ENCODE measurements at places on chromosomes 4 and X.

DNA sequence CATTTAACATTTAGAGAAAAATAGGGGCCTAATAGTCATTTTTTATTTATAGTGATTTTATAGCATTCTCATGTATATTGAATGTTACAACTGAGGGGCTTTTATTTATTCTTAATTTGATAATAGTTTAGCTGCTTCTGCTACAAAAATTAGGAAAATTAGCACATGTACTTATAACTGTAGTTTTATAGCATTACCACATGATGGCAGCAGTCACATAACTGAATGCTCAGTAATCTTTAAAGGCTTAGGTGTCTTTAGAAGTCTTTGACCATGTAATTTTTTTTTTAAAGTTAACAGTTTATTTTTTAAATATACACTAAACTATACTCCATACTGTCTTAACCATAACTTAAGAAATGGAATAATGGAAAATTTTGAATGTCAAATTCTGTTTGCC is 136.6 kb downstream of the STAG2 start:
- DNase-seq = no peak

GRCh38 chr4:159144112-159144694 is 41.3 kb downstream of the RAPGEF2 start:
- DNase-seq = no peak

DNA sequence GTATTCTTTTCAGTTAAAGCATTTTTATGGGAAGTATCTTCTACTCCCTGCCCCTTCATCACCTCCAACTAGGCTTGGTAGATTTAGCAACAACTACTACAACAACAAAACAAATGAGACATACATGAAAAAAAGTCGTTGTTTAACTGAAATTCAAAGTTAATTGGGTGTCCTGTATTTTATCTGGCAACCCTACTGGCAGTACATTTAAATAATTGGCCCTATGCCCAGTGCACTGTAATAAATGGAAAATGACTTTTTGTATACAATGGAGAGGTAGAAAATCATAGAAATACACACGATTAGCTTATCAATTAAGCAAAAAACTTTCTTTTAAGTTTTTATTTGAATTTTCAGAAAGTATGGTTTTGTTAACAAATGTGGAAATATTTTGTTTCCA is 21.4 kb upstream of the CLGN start:
- no peak for DNase-seq

- DNase-seq = no peak
Measured at GRCh38 chr4:85707611-85708010, 232.7 kb downstream of the ARHGAP24 start.

GRCh38 chr4:153148791-153149190 is 55.5 kb upstream of the TRIM2 start:
- DNase-seq = no peak

DNA sequence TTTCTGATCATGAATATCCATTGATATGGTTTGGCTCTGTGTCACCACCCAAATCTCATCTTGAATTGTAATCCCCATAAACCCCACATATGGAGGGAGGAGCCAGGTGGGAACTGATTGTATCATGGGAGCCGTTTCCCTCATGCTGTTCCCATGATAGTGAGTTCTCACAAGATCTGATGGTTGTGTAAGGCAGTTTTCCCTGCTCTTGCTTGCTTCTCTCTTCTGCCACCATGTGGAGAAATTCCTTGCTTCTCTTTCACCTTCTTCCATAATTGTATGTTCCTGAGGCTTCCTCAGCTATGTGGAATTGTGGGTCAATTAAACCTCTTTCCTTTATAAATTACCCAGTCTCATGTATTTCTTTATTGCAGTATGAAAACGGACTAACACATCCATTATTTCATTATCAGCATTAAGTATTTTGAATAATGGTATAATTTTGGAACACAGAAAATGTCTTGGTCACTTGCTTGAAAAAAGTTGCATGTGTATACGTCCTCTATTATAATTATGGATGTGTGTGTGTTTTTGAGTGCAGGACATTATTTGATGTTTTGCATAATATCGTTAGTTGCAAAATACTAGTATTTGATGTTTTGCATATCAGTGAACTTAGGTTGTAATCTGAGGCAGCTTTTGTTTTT is 334.6 kb downstream of the PCDH10 start:
- no peak for DNase-seq

- DNase-seq = no peak
Measured at GRCh38 chr4:72604324-72604723, 35.3 kb upstream of the ADAMTS3 start.

DNA sequence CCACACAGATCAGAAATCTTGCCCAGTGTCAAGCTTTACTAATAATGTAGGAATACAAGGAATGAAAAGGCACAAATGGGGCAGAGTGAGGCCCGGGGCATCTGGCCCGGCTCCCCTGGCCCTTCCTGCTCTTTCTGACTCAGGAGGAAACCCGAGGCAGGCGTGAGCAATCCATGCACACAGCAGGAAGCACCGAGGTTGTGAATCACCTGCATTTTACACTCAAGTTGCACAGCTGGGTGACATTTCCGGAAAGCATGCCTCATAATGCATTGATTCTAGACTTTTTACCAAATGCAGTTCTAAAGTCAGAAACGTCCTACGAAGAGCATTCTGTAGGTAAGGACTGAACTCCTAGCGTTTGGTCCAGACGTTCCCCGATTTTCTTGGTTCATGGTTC is 38.9 kb downstream of the PRIMPOL start:
- no peak for DNase-seq

- no peak for DNase-seq
Measured at GRCh38 chrX:148134578-148134977, 153.4 kb downstream of the FMR1NB start.

GRCh38 chrX:96907516-96908272 is 24.0 kb downstream of the RPA4 start:
- DNase-seq = no peak

DNA sequence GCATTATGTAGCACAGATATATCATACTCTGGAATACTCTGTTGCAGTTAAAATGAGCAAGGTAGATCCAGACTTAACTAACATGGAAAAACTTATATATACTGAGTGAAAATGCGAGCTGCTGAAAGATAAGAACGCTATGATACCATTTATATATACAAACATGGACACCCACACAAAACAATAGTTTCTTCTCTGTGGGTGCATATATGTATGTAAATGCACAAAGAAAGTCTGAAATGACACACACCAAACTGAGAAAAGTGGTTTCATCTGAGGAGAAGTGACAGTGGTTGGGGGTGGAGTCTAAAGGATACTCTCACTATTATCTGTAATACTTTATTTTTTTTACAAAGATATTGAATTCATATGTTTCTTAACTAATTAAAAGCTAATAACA is 12.2 kb upstream of the FGF2 start:
- DNase-seq = no peak

DNA sequence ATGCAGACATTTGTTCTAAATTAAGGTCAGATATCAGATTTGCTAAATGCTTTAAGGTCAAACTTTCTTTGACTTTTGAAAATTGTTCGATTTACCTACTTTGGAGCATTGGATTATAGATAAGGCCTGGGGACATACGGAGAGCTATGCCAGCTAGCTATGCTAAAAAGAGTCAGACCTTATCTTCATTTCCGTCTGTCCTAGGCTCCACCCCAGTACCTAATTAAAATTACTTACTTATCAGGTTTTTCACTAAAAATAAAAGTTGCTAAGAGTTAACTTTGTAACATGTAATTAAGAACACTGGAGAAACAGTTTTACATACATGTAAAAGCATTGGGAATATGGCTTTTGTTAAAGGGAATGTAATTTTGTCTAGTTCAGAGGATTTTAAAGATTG is 7.1 kb upstream of the TMEM35A start:
- no peak for DNase-seq

GRCh38 chrX:68292471-68292870 is 140.8 kb downstream of the OPHN1 start:
- DNase-seq = no peak

DNA sequence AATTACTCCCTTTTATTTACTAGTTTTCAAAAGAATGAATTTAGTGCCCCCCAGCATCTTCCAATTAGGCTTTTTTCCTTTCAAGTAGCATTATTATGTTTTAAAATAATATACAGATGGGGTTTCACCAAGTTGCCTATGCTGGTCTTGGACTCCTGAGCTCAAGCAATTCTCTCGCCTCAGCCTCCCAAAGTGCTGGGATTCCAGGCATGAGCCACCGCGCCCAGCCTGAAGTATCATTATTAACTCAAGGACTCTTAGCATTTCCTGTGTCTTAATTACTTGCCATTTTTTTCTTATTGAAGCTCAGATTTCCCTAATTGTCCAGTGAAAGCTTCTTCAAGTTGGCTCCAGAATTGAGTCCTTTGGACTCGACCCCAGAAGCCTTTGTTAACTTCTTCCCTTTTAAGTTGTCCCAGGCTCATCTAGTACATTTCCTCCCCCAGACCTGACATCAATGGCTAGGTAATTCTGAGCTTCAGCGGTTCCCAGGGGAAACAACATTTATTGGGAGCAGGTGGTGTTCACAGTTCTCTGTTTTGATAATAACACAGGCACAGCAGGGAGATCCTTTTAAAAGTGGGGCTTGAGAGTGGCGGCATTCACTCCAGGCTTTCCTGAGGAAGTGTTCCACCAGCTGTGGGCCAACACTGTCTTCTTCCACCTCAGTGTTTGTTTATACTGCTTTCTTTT is 10.0 kb downstream of the SAT1 start:
- DNase-seq = no peak

- DNase-seq = no peak
Measured at GRCh38 chr4:41538887-41539498, 1.0 kb downstream of the LIMCH1 start.

- DNase-seq = no peak
Measured at GRCh38 chr4:166087569-166087968, 214.5 kb downstream of the TLL1 start.

GRCh38 chr4:123747016-123747415 is 350.4 kb downstream of the SPRY1 start:
- no peak for DNase-seq

DNA sequence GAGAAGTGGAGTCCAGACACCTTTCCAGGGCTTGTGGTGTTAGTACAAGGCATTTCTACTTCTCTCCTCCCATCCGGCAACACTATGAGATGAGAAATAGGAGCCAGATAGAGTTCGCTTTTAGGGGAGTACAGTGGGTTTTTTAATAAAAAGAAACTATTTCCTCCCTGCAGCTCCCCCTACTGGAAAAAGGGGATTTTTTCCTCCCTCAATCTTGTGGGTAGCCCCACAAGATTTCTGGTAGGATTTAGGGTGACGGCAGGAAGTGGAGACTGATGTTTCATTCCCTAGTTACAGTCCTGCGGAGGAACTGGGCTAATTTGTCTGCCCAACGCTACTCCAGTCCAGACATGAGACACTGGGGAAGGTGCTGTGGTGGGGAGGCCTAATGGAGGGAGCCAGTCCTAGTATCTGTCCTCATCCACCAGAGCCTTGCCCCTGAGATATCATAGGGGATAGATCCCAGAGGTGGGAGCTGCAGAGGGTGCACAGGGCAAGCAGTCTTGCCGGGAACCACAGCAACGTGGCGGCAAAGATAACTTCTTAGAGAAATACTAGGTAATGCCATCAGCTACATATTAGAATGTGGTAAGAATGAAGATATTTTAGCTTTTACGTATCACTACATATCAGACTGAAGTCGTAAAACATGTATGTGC is 45.5 kb upstream of the PRKG2 start:
- no peak for DNase-seq

- DNase-seq = no peak
Measured at GRCh38 chr4:166277401-166277800, 404.4 kb downstream of the TLL1 start.

DNA sequence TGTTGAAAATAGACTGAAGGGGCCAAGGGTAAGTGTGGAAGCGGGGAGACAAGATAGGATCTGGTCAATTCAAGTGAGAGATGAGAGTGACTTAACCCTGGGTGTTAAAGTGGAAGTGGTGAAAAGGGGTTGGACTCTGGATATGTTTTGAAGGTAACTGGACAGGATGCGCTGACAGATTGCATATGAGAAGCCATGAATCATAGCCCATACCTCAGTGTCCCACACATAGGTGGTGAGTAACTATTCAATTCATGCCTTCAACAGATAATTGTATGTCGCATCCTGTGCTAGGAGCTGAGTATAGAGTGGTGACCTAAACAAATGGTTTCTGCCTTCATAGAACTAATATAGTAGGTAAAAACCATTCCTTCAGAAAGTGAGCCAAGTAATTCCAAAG is 76.7 kb downstream of the KLHL34 start:
- no peak for DNase-seq

GRCh38 chrX:133290076-133290475 is 71.9 kb upstream of the TFDP3 start:
- DNase-seq = no peak

DNA sequence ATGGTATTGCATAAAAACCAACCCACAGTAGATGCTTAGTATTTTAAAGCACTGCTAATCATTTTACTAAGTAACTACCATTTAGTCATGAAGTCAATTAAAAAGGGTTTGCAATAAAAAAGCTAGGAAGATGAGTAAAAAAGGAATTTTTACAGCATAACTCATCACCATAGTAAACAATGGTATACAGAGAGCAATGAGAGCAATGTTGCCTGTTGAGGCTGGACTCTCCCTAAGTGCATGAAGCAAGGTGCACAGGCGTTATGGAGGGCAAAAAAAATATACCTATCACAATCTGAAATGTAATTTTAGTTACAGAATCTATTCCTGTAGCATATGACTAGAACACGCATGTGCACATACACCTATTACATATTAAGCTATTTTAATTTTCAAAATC is 129.6 kb upstream of the BMP3 start:
- DNase-seq = no peak

GRCh38 chr4:169098532-169098931 is 88.5 kb upstream of the CBR4 start:
- DNase-seq = no peak

GRCh38 chr4:153530284-153530999 is 64.3 kb downstream of the TMEM131L start:
- peak; percentile 18 for DNase-seq

GRCh38 chrX:151396042-151396824 is 773 bp upstream of the VMA21 start:
- no peak for DNase-seq

DNA sequence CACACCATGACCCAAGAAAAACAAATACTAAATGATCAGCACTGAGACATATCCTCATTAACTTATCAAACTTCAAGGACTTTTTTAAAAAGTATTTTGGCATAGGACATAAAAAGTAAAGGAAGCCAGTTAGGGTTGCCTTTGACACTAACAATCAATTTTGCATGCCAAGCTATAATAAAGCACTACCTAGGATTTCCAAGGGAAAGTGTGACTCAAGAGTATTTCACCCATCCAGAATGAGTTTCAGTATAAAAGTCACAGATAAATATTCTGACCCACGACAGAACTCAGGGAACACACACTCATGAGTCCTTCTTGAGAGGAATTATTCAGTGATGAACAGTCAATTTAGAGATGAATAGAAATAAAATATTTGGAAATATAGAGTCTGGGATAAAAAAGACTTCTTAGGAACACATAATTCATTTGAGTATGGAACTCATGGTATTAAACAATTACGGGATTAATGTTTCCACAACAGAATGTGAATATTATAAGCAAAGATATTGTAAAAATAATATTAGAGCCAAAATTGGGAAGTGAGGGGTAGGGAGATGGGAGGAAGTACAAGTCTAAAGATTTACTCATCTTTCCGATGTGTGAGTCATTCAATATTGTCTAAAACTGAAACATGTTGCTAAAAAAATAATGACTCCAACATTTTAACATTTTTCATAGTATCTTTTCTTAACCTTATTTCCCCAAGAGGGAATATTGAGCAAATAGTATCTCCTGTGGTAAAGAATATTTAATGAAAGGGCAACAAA is 143.5 kb upstream of the LNX1 start:
- DNase-seq = no peak

Measured in stimulated activated CD4-positive, alpha-beta T cell treated with anti-CD3 and anti-CD28 coated beads, TNF-alpha, amount 100 ng/mL, for 4 hours (primary cell).